ENCODE measurements at places on chromosomes 4 and X.
A peak's percentile ranks its signal among the peaks of the same experiment; 100 is the strongest.

DNA sequence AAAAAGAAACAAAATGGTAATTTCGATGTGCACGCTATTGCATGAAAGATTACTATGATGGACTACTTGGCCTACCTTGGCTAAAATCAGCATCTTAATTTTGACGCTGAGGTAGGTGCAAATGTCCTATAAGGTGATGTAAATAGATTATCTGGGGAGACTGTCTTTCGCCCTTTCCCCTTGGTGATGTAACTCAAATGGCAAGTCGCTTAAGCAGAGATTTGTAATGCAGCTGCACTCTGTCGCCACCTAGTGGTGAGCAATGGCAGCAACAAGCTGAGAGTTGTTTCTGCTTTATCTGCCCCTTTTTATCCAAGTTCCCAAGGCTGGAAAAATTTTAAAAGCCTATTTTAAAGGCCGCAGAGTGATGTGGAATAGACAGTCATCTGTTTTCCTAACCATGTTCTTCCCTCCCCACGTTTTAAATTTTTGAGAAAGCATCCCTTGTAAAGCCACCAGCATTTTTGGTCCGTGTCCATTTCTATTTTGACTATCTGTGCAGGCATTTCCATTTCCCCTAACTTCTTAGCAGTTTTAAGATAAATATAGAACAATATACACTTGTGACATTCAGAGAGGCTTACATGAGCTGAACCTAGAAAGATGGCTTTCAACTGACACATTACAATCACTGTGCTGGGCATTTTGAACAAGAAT is 62.4 kb upstream of the PDLIM3 start:
- DNase-seq, result peak; percentile 30

DNA sequence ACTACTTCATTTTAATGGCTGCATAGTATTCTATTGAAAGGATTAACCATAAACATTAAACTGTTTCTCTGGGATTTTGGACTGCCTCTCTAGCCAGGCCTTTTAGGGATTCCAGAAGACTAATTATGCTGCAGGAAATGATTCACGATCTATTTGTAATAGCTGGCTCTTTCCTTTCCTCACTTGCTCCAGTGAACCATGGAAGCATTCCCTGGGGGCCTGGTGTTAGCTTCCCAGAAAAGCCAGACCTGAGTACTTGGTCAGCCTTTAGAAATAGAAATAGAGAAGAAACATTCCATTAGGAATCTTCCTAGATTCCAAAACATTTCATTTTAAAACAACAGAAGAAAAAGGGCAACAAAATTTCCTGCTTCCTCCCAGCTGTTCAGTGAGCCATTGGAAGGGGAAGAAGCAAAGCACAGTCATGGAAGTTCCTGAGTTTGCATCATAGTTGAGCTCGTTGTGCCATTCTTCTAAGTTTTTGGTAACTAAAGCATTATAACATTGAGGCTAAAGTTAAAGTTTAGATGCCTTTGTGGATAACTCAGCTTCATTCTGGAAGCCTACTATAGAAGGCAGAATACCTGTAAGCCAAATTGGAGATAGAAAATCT is 83.5 kb downstream of the NPNT start:
- DNase-seq, result no peak

- DNase-seq, result no peak
Observed at GRCh38 chr4:102761906-102762305, 1.1 kb upstream of the MANBA start.

GRCh38 chr4:87500092-87500462 is 29.1 kb downstream of the SPARCL1 start:
- DNase-seq, result no peak

DNA sequence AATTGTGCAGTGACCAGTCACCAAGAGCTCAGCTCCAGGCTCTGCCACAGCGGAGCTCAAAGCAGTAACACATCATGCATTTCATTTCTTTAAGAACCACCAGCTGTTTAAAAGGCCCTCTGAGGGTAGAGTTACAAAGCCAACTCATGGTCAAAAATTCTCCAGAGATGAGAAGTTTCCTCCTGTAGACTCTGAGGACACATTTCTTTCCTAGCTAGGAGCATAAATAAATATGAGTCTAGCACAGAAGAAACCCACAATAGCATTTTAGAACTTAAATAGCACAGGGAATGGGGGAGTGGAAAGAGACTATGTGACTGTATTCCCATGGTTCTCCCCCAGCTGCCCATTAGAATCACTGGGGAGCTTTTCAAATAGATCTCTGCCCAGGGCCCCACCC is 6.5 kb upstream of the CRMP1 start:
- no peak for DNase-seq

- DNase-seq, result no peak
Observed at GRCh38 chr4:118774989-118775388, 60.9 kb downstream of the SEC24D start.

GRCh38 chr4:14334166-14334565 is 668.1 kb upstream of the CPEB2 start:
- no peak for DNase-seq

- DNase-seq, result no peak
Observed at GRCh38 chrX:108165383-108166111, 74.0 kb downstream of the ATG4A start.

GRCh38 chr4:124427095-124427767 is 285.3 kb downstream of the ANKRD50 start:
- DNase-seq, result no peak

- DNase-seq, result no peak
Observed at GRCh38 chrX:8813036-8813435, 11.9 kb upstream of the FAM9A start.

DNA sequence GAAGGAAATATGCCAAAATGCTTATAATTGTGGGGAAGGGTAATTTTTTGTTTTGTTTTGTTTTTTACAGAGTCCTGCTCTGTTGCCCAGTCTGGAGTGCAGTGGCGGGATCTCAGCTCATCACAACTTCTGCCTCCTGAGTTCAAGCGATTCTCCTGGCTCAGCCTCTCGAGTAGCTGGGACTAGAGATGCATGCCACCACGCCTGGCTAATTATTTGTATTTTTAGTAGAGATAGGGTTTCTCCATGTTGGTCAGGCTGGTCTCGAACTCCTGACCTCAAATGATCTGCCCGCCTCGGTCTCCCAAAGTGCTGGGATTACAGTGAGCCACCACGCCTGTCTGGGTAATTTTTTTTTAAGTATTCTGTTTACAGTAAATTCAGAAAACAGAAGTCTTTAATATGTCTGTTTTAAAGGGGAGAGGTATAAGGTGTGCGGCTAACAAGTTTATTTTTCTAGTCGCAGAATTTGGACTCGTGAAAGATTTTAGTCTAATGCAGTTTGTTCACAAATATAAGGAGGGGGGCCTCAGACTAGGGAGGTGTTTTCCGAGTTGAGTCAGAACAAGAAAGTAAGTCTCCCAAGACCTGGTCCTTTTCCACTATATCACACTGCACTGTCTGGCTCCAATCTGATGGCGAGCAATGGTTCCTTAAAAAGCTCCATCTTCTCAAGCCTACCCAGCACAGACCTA is 1.5 kb downstream of the ACSL1 start:
- no peak for DNase-seq

DNA sequence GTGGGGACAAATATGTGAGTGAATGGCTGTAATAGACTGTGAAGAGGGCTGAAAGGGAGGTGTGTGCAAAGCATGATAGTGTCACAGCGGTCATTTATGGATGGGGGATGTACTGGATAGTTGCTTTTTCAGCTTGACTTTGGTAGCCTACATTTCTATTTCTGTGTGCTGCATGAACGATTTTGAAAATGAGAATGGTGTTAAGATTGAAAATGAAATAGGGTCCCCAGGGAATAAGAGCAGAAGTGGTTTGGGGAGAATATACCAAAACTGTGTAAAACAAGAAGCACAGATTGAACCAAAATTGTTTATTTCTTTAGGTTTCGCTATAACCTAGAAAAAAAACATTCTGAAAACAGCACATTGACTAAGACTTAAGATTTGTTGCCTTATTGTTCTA is 58.8 kb upstream of the CLNK start:
- no peak for DNase-seq

DNA sequence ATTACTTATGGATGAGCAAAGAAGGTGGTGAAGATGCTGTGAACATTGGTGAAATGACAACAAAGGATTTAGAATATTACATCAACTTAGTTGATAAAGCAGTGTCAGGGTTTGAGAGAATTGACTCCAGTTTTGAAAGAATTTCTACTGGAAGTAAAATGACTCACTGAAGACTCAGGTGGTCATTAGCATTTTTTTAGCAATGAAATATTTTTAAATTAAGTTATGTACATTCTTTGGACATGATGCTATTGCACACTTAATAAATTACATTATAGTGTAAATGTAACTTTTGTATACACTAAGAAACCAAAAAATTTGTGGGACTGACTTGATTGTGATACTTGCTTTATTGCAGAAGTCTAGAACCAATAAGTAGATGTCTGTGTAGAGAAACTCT is 56.9 kb downstream of the USO1 start:
- DNase-seq, result no peak

DNA sequence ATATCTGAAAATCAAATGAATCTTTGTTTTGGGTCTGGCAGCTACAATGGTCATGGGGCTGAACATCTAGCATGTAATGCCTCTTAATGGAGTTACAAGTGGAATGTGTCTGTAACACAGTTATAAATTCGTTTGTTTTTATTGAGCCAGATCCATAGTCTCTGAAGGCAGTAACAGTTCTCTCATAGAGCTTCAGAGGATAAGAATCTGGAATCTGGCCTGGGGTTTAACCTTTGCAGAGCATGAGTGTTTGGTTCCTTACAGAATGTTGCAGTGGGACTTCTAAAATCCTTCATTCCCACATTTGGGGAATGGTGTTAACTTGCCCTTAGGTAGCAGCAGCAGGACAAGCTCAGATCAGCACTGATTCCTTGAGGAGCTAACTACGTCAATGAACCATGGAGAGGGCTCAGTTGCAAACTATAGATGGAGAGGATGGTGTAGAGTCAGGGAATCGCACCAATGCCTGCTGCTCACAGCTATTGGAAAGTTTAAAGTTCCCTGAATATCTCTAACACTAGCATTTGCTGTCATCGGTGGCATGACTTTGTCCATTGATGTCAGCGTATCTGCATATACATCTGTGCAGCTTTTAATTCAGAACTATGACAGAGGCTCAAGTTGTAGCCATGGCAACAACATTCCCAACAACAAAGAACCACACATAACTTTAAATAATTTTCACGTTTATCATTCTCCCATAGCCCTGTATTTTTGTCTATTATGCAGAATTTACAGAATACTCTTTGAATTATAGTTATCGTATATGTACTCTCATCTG is 72.2 kb downstream of the RASGEF1B start:
- no peak for DNase-seq

GRCh38 chr4:11869191-11869870 is 440.6 kb upstream of the HS3ST1 start:
- no peak for DNase-seq

GRCh38 chrX:23612846-23613245 is 54.4 kb upstream of the PRDX4 start:
- no peak for DNase-seq

- DNase-seq, result no peak
Observed at GRCh38 chr4:88752754-88753153, 55.1 kb upstream of the NAP1L5 start.

GRCh38 chr4:37516057-37516775 is 170.0 kb downstream of the RELL1 start:
- DNase-seq, result no peak

GRCh38 chr4:18844726-18845125 is 823.2 kb upstream of the LCORL start:
- DNase-seq, result no peak

DNA sequence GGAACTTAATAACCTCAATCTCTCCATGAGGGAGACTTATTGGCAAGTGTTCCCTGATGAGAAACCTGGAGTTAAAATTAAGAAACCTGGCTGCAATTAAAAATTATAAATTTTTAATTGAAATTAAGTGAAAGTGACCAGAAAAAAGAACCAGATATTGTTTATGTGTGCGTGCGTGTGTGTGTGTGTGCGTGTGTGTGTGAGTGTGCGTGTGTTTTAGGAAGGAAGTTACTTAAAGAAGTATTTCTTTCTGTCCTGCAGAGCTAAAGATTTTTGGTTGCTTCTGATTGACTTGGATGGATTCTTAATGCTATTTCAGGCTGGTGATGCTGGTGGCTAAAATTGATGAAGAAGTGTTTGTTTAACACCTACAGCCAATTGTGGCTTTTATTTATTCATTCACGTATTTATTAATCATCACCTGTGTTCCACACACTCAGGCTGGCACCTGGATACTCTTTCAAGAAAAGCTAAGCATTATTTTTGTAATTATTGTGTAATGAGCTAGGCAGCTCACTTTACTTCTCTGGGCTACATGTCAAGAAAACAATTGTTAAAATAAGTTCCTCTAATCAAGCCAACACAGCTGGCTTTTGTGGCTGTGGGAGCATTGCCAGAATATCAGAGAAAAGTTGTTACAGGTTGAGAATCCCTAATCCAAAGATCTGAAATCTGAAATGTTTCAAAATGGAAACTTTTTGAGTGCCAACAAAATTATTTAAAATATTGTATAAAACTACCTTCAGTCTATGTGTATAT is 68.5 kb downstream of the CEP44 start:
- no peak for DNase-seq

DNA sequence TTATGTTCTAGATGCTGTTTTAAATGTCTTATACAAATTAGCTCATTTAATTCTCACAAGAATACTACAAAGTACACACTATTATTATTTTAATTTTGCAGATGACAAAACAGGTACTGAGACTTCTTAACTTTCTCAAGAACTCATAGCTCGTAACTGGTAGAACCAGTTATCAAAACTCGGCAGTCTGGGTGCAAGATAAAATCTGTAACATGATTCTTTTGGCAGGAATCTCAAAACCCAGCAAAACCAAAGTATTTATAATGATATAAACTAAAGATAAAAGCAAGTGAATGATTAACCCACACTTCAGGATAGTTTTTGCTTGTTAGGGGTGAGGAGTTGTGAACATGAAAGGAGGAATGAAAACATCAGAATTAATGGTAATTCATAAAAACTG is 27.6 kb downstream of the CLNK start:
- no peak for DNase-seq

DNA sequence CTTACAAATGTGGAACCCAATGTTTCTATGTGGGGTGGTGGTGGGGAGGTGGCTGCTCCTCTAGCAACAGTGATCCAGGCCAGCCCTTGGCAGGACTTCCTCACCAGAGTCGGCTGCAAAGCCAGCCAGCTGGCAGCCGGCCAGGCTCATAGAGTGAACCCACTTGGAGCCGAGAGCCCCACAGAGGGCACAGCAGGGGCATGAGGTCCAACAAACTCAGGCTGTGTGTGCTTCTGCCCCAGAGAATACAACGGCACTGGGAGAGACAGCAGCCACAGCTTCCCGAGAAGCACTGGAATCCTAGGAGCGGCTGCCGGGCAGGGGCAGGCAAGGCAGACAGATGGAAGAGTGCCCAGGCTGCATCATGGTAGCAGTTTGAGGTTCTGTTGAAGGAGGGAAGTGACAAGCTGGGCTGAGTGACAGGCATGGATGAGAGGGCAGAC is 23.5 kb upstream of the SOWAHD start:
- DNase-seq, result peak; percentile 22

DNA sequence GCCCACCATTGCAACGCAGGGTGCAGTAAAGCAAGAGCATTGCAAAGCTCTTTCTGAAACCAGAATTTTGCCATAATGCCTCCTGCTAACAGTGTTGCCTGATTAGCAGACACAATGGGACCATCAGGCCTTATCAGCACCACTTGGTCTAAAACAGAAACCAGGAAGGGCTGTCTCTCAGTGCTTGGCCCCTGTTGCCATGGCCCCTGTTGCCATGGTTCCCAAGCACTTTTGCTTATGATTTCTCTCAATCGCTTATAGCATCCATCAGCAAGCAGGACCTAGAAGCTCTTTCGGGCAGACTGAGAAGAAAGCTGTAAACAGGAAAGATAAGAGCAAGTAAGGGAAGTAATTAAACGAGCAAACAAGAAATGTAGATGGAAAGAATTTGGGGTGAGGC is 36.8 kb downstream of the RTL5 start:
- peak; percentile 26 for DNase-seq

All from NCI-H748 treated with DMSO at 0.1 percent for 48 hours (cell line).